ENCODE measurements at places on chromosomes 1 and 21.

DNA sequence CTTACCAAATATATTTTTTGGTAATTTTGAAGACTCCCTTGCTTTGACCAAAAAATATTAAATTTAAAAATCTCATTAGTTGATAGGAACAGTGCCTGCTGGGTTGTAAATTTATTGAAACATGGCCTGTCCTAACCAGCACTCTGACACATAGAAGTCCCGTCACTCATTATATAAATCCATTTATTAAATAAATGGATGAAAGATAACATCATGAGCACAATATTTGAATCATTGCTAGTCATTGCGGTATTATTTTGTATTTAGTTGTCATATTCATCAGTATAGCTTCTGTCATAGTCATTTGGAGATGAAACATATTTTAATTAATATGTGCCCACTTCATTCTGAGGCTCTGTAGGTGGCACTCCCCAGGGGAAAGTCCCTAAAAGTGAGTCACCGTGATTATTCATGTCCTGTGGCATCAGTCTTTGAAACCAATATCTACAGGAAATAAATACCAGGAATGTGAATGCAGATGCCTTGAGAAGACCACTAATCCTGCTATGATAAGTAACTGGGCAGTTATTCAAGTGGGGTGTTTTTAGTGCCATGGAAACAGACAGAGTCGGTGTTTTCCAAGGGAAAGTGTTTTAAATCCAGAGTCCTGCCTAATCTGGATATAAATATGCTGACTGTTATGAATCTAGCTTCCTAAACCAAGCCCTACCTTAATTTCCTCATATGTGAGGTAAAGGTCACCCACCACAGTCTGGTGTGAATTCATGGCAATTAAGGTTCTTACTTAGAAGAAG, 302.0 kb downstream of the DUSP10 start:
- DNase-seq: no peak

- no peak for DNase-seq
Observed at GRCh38 chr1:23079025-23079424, 59.8 kb downstream of the KDM1A start.

DNA sequence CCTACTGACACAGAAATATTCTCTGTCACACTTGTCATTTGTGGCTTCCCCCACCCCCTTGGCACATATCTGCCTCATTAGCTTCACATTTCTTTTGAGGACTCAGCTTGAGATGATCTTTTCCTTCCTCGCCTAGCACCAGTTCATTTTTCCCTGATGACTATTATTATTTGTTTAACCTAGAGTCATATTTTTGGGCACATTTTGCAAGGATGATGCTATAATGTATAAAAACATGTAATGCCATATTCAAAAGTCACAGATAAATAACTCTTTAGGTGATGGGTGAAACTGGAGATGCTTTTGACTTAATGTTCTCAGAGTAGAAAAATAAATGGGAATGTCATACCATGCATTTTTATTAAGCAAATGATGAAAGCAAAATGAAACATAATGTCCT, 202.7 kb downstream of the BACH1 start:
- DNase-seq: no peak

DNA sequence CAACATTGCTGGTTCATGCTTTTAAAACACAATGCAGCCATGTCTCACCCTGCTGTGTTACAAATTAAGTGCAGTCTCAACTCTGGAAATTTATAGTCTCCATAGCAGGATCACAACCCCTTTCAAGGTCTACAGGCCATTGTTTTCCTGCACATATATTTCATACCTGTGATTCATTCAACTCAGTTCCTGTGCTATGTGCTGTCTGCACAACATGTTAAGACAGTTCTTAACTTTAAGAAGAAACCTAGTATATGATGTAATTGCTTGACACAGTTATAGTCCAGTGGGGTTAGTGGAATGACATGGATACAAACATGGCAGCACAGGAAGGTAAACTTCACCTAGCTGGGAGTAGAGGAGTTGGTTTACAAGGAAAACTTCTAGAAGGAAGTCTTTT, 106.4 kb downstream of the IFI44 start:
- no peak for DNase-seq

DNA sequence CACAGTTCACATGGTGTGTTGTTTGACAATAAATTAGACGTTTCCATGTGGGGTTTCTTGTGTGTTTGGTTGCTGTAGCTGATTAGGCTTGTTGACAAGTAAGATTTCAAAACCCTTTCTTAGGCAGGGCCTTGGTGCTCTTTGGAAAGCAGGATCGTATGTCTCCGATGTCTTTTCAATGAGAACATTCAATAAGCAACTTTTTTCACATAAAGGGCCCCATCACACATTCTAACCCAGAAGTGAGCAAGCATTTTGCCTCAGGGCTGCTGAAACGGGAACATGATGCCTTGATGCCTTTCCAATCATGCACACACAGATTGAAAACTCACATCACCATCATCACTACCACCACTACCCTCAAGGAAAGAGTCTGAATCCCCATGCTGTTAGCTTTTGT, 33.1 kb downstream of the LPAR3 start:
- no peak for DNase-seq

DNA sequence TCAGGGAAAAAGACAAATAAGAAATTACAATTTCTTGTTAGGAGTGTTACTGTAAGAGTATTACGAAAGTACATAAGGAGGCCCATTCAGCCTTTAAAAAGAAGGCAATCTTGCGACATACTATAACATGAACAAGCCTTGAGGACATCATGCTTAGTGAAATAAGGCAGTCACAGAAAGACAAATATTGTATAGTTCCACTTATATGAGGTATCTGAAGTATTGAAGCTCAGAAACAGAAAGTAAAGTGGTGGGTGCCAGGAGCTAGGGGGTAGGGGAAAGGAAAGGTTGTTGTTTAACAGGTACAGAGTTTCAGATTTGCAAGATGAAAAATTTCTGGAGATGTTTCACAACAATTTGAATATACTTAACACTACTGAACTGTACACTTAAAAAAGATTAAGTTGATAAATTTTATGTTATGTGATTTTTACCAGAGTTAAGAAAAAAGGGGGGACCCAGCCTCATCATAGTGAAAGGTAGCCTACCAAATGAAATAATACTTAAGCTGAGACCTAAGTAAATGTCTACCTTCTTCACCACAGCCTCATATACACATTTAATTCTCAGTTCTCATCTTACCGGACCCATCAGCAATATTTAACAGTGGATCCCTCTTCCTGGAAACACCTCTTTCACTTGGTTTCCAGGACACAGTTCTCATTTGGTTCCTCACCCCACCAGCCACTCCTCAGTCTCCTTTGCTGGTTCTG, 19.5 kb downstream of the USP24 start:
- DNase-seq: no peak

DNA sequence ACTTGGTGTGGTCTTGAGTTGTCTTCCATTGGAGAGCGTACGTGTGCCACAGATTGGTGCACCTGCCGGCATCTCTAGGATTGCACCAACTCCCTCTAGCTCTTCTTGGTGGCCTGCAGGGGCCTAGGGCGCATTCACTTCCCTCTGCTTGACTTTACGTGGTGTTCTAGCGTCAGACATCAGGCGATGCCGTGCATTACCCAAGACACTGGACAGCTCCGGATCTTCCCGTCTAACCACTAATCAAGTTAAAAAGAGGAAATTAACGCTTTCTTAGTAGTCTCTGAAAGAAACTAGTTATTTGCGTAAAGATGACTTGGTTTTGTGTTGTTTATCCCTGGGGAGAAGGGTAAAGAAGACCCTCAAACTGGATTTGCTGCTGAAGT, 510 bp upstream of the IL10RB start:
- DNase-seq: no peak

- DNase-seq: peak; percentile 50
Observed at GRCh38 chr1:37795340-37796125, 1.9 kb downstream of the MANEAL start.
